ENCODE measurements at places on chromosomes 6 and 20.

GRCh38 chr6:138109042-138109997 is 2.1 kb upstream of the PERP start:
- no peak for DNase-seq

DNA sequence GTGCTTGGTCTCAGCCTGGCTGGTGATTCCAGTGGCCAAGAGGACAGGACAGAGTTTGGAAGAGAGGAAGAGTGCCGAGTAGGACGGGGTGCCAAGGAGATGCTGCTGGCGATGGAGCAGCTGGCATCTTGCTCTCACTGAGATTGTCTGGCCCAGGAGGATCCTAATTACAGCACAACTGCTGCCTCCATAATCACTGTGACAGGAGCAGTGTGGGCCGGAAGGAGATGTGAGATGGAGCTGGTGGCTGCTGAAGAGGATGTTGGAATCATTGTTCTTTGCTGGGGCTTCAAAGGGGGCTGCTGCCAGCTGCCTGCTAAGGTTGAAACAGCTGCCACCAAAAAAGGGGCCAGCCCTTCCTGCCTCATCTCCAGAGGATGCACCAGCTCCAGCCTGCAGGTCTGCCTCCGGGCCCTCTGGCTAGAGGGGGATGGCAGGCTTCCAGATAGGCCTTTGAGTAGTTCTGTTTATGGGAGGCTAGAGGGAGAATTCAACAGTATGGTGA is 214.4 kb downstream of the RNF144B start:
- peak; percentile 23 for DNase-seq

DNA sequence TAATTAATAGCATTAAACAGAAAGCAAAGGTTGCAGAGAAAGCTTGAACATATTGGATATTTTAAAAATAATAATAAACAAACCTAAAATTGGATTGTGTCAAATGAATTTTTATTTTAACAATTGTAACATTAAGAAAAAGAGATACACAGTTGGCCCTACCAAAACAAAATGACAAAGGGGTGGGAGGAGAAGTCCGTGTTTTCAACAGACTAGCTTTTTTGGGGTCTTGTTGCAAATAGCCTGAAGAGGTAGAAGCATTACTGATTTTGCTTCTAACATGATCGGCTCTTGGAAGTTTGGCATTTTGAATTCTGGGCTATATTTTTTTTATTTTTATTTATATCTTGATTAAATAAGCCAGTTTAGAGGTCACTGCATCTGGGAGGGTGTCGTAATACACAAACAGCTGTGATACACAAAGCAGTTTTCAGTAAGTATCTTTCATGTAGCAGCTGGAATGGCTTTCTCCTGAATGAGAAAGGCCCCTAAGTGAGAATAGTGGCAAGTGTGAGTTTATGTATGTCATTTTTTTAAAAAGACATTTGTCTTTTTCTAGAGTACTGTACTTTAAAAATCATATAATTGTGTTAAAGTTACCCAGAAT is 85.5 kb upstream of the ZNF217 start:
- no peak for DNase-seq

GRCh38 chr6:22023937-22024336 is 272.9 kb downstream of the PRL start:
- no peak for DNase-seq

- DNase-seq, result peak; percentile 71
Measured at GRCh38 chr6:158662954-158663624, 13.2 kb downstream of the SYTL3 start.

- DNase-seq, result no peak
Measured at GRCh38 chr6:127956260-127956888, 55.5 kb upstream of the THEMIS start.

DNA sequence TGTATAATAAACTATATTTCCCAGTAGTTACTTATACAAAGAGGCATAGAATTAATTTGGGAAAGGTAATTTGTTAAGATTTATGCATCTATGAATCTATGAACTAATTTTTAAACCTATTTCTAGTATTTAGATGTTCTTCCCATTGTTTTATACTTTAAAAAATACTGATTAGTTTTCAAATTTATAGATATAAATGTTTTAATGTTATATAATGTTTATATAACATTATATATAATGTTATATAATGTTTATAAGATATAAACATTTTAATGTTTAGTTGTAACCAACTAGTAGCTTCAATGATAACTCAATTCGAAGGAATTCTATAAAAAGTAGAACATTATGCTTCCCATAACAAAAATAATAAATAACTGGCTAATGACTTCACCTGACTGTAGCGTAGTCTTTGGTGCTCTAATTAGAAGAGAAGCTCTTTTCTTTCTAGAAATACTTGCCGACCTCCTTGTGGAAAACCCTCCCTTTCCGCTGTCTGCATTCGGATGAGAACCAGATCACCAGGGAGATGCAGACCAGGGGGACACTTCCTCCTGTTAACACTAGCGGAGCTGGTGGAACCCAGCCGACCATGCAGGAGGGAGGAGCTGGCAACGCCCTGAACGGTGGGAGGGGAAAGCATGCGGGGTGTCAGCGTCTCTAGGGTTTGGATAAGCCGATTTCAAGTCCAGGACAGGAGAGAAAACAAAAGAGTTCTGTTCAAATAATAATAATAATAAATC is 158.4 kb downstream of the OR2B2 start:
- peak; percentile 47 for DNase-seq

DNA sequence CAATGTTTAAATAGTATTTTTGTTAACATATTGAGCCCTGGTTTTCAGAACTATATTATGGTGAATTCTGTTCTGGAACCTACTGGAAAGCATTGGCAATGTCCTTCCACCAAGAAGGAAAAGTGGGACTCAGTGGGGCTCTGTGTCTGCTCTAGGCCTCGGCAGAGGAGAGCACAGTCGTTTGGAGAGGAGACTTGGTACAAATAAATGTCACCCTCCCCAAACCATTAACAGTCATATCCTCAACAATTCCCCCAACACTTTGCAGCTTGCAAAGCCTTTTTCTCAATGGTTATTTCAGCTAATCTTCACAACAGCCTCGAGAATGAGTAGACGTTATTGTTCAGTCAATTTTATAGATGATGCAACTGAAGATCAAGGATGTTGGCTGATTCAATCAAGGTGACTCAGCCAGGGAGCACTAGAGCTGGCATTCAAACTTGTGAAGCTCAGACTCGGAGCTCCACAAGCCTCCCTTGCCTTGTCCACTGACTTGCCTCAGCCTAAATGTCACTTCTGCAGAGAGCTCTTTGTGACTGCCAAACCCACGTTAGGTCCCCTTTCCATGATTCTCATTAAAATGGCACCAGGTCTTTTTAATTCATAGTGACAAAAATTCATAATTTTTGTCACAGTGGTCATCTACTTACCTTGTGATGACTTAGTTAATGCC is 60.6 kb downstream of the TOX2 start:
- DNase-seq, result no peak

DNA sequence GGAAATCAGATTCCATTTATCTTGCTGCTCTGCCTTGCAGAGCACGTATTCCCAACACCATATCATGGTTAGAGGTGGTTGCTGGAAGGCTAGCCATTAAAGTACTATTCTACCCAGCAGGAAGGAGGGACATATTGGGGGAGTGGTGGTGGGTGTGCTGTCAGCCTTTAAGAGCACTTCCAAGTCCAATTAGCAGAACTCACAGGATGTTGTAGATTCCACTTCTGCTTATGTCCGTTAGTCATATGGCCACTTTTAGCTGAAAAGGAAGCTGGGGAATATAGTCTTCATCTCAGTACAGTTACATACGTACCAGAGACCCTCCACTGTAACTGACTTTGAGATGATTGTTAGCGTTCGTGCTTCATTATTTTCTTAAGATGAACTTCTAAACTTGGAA is 94.4 kb downstream of the SAMD3 start:
- DNase-seq, result no peak

DNA sequence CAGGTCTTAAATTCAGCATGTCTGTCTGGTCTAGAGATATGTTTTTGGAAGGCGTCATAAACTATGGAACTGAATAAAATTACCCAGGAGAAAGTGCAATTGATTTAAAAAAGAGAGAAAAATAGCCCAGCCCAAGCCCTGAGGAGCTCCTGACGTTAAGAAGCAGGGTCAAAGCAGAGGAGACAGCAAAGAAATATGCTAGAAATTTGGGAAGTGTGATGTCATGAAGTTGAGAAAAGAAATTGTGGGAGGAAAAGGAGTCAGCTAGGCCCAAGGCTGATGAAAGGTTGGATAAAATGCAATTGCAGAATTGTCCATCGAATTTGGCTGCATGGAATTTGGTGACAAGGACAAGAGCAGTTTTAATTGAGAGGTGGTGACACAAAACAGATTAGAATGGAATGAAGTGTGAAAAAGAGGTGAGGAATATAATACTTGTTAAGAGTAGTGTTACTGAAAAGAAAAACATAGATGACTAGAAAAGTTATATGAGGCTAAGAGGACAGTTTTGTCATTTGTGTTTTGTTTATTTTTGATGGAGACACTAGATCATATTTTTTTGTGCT is 381.6 kb downstream of the LAMA2 start:
- DNase-seq, result no peak

DNA sequence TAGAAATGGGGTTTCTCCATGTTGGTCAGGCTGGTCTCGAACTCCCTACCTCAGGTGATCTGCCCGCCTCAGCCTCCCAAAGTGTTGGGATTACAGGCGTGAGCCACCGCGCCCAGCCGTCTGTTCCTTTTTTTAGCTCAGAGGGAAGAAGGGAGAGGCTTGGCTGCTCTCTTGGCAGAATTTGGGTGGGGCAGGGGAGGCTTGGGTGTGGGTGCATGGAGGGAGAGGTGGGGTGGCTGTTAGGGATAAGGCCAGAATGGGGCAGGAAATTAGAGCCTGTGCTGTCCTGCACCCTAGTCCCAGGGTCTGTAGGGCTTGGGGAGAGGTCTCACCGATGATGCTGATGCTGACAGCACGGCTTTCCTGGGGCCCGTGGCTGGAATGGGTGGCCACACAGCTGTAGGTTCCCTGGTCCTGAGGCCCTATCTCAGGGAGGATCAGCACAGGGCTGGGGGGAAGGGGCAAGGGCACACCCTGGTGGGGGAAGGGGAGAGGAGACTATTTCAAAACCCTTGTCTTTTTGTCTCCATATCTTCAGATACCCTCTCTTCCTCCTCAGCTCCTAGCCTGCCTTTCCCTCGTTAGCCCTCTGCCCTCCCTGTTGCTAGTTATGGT is 2.0 kb downstream of the AGER start:
- no peak for DNase-seq

DNA sequence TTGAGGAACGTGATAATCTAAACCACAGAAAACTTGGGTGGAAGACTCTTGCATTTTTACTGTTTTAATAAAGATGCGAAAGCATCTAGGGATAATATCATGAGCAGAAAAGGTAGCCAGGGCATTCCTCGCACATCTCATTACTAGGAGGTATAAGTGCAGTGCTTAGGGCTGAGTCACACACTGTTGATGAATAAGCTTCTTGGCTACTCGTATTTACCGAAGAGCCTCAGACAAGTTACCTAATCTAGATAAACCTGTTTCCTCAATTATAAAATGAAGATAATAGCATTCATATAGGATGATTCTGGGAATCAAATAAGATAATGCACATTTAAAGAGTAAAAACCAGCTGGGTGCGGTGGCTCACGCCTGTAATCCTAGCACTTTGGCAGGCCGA is 780 bp upstream of the KIAA0319 start:
- no peak for DNase-seq

- no peak for DNase-seq
Measured at GRCh38 chr6:155595284-155595683, 139.6 kb upstream of the NOX3 start.

GRCh38 chr6:48486876-48487275 is 375.9 kb upstream of the PTCHD4 start:
- no peak for DNase-seq

DNA sequence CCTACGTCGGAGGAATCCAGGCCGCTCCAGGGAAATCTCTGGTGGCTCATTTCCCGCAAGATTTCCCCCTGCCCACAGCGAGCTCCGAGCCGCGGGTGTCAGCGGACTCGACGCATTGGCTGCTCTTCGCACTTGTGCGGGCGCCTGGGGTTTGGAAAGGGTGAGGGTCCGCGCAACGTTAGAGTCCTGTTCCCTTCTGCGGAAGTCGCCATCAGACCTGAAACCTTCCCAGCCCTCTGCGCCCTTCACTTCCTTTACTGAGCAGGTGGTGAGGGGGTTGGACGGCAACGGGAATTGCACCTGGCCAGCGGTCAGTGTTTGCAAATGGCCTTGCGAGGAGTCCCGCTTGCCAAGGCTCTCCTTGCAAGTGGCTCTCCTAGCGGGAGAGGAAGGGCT is 8.4 kb downstream of the PAX1 start:
- DNase-seq, result no peak

DNA sequence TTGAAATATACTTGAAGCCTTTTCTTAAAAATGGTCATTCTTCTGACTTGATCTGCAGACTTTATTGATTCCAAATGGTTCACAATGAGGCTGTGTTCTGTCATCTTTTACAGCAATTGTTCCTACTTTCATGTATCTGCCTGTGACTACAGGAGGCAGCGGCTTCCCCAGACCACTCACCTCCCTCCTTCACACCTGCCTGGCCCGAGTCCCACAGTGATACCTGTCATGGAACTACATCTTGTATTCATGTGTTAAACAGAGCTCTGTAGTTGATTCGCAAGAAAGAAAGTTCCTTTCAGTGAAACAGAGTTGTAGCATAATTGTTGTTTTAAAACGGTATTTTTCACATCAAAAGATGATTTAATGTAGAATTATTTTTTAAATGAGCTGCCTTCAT is 673.5 kb upstream of the AGPAT4 start:
- DNase-seq, result no peak

DNA sequence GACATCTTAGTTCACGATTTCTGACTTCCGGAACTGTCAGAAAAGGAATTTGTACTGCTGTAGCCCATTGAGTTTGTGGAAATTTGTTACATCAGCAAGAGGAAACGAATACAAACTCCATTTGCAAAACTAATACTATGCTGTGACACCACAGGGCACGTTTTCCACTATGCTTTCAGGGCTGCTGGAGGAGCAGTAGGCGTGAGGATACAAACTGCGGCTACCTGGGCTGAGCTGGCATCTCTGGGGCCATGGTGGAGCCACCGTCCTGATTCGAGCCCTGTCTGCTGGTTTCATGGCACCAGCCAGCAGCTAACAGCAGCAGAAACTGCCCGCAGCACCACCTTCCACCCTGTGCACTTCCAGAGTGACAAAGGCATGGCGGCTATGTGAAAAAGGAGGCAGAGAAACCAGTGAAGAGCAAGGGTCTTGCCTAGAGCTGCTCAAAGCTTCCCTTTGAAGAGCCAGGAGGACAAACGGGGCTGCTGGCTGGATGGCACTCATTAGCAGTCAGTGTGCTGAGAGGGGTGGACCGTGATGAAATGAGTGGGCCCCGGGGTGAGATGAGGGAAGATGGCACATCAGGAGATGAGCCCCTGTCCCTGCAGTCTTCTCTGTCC is 58.9 kb upstream of the STX16 start:
- DNase-seq, result no peak
